Hippocampal formation (tissue), 2 donors: ENCODE measurements at places on chromosomes 3 and 15.
A peak's percentile ranks its signal among the peaks of the same experiment; 100 is the strongest.

GRCh38 chr3:36876181-36876936 lies 68.5 kb downstream of the TRANK1 start:
- DNase-seq: no peak

DNA sequence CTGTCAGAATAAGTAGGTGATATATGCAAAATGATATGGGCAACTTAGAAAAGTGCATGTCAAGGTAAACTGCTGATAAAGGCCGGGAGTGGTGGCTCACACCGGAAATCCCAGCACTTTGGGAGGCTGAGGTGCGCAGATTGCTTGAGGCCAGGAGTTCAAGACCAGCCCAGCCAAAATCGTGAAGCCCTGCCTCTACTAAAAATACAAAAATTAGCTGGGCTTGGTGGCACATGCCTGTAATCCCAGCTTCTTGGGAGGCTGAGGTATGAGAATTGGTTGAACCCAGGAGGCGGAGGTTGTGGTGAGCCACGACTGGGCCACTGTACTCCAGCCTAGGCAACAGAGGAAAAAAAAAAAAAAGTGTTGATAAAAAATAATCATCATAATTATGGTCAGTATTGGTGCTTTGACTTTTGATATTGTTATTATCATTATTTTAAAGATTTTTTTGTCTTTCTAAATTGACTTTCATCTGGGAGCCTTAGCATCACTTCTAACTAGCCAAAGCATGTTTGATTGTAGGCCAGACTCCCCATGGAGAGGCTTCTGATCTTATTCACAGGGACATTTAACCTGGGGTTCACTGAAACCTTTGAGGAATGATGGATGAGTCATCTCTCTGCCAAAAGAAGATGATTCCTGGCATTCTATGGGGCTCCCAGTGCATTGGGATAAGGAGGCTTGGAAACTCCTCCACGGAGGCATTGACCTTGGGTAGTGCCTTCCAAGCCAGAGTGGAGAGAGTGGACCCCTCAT lies 5.6 kb downstream of the ZBTB38 start:
- no peak for DNase-seq

- DNase-seq: no peak
Measured at GRCh38 chr3:41088882-41089281, 110.4 kb upstream of the CTNNB1 start.

- DNase-seq: no peak
Measured at GRCh38 chr3:97952280-97952679, 20.0 kb downstream of the RIOX2 start.

DNA sequence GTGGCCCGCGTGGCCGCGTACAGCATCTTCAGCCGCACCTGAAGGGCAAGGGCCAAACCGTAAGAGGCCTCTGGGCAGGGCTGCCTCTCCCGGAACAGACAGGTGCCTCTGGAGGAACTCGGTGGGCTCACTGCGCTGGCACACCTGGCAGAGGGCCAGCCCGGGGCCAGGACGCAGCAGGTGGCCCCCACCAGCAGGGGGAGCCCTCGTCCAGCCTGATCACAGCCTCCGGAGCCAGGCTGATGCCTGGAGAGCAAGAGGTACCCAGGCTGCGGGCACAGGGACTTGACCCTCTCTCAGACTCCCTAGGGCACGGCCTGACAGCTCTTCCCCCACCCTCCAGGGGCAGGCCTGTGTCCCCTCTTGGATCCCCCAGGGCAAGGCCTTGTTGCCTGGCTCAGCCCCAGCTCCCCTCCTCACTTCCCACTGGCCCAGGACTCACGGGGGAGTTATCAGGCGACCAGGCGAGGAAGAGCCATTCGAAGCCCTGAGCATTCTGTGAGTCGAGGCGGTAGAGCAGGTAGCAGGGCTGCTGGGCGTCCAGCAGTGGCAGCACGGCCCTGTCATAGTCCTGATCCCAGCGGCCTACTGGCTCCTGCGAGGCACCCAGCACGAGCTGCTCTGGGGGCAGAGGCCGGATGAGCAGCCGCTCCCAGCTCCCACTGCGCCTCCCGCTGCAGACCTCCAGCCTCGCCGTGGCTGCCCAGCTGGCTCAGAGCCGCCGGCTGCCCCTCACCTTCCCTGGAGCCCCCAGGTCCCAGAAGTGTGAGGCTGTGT lies 6.2 kb upstream of the TLR9 start:
- DNase-seq: peak; percentile 24
